A549 treated with AZD2906 at 1 μM for 4 hours (cell line): ENCODE measurements at places on chromosomes 5 and 9. TPM values are rescaled to one million over a fixed set of nuclear protein-coding genes. Genes with fewer than 3 reads are reported as not detected.

The WDR55 gene
- 27.3 to 29.3 TPM (median 27.7 TPM) in 5 replicates for total RNA-seq

The RANBP3L gene
- not detected in 5 replicates for total RNA-seq

The IFNE gene
- 0.41 to 1.1 TPM (median 0.72 TPM) in 5 replicates for total RNA-seq

The HOMER1 gene
- 2.5 to 7.1 TPM (median 3.5 TPM) in 5 replicates for total RNA-seq

The QRFP gene
- total RNA-seq: not detected in 5 replicates

The GABBR2 gene
- total RNA-seq: 0.11 to 0.25 TPM (median 0.14 TPM) in 5 replicates

The FAM200C gene
- total RNA-seq: 1.5 to 1.8 TPM (median 1.6 TPM) in 5 replicates

The SPINK4 gene
- not detected in 5 replicates for total RNA-seq

The TAS2R1 gene
- not detected in 5 replicates for total RNA-seq

The ANKRD18B gene
- 3.7 to 5.8 TPM (median 4.8 TPM) in 5 replicates for total RNA-seq

The RASA1 gene
- 17.3 to 23.4 TPM (median 22.0 TPM) in 5 replicates for total RNA-seq

The IFT74 gene
- 11.4 to 15.5 TPM (median 12.5 TPM) in 5 replicates for total RNA-seq

The OR1J2 gene
- total RNA-seq: 0.10 TPM in 1 of 5 replicates, not detected in the others

The AJM1 gene
- total RNA-seq: 3.7 to 4.5 TPM (median 4.1 TPM) in 5 replicates

The ZBED3 gene
- 3.9 to 5.3 TPM (median 4.2 TPM) in 5 replicates for total RNA-seq

The GABRA1 gene
- not detected in 5 replicates for total RNA-seq

The PRRX2 gene
- total RNA-seq: 5.3 to 12.3 TPM (median 10.4 TPM) in 5 replicates

The PCDHB3 gene
- 0.02 to 0.03 TPM (median 0.02 TPM) in 3 of 5 replicates, not detected in the others for total RNA-seq

The FAM219A gene
- 15.0 to 18.1 TPM (median 16.0 TPM) in 5 replicates for total RNA-seq

The FBP1 gene
- not detected in 5 replicates for total RNA-seq

The HAVCR2 gene
- 0.17 to 0.62 TPM (median 0.24 TPM) in 5 replicates for total RNA-seq

The RNF224 gene
- 0.12 to 0.38 TPM (median 0.25 TPM) in 5 replicates for total RNA-seq

The GADD45G gene
- total RNA-seq: 0.11 to 0.76 TPM (median 0.39 TPM) in 5 replicates

The GZMA gene
- total RNA-seq: not detected in 5 replicates

The SLC36A2 gene
- not detected in 5 replicates for total RNA-seq

The ANP32B gene
- 284 to 322 TPM (median 295 TPM) in 5 replicates for total RNA-seq

The CCDC69 gene
- total RNA-seq: 1.1 to 2.0 TPM (median 1.5 TPM) in 5 replicates

The IFNA13 gene
- not detected in 5 replicates for total RNA-seq

The QSOX2 gene
- total RNA-seq: 23.2 to 26.8 TPM (median 25.2 TPM) in 5 replicates

The GPR151 gene
- total RNA-seq: not detected in 5 replicates

The GPX8 gene
- total RNA-seq: 30.6 to 36.7 TPM (median 32.4 TPM) in 5 replicates

The IRGM gene
- total RNA-seq: 0.06 to 0.18 TPM (median 0.11 TPM) in 4 of 5 replicates, not detected in the other

The LCN2 gene
- 3.3 to 6.9 TPM (median 3.6 TPM) in 5 replicates for total RNA-seq

The CER1 gene
- total RNA-seq: not detected in 5 replicates

The WNK2 gene
- 4.2 to 7.8 TPM (median 6.0 TPM) in 5 replicates for total RNA-seq

The LCN9 gene
- not detected in 5 replicates for total RNA-seq

The GABRG2 gene
- not detected in 5 replicates for total RNA-seq

The PCDHGA8 gene
- 0.02 to 0.03 TPM (median 0.02 TPM) in 4 of 5 replicates, not detected in the other for total RNA-seq

The HARS2 gene
- total RNA-seq: 34.5 to 42.0 TPM (median 36.8 TPM) in 5 replicates

The MOB3B gene
- total RNA-seq: 9.7 to 14.1 TPM (median 11.0 TPM) in 5 replicates

The SIT1 gene
- total RNA-seq: 0.07 TPM in 1 of 5 replicates, not detected in the others

The FOCAD gene
- total RNA-seq: 14.2 to 20.7 TPM (median 14.4 TPM) in 5 replicates

The SLC25A2 gene
- not detected in 5 replicates for total RNA-seq

The ELAVL2 gene
- 0.02 to 0.04 TPM (median 0.03 TPM) in 3 of 5 replicates, not detected in the others for total RNA-seq

The GKAP1 gene
- 4.0 to 5.0 TPM (median 4.2 TPM) in 5 replicates for total RNA-seq
